ENCODE measurements at places on chromosomes 1 and 21. TPM values are rescaled to one million over a fixed set of nuclear protein-coding genes. Genes with fewer than 3 reads are reported as not detected.

The NBPF4 gene
- total RNA-seq = not detected

The KRTAP11-1 gene
- total RNA-seq = not detected

The SLC45A3 gene
- total RNA-seq = 7.8 TPM

The GMEB1 gene
- 4.2 TPM for total RNA-seq

The DEGS1 gene
- total RNA-seq = 163 TPM

The MDM4 gene
- total RNA-seq = 6.9 TPM

The IL10RB gene
- total RNA-seq = 94.3 TPM

The MECR gene
- 14.3 TPM for total RNA-seq

DNA sequence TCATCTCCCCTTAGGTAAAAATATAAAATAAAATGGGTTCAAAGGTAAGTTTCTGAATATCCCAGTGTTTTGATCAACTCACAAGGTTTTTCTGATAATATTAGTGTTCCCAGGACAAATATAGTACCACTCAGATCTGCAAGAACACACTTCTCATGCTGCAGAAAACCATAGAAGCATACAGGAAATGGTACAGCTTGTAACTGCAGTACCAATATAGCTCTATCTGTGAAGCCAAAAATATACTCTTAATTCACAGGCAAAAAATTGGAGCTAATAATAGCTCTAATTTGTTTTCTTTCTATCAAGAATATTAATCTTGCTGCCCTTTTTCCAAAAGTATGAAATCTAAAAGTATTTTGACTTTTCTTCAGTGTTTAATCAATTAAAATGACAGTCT, 13.2 kb downstream of the VPS45 start:
- DNase-seq = no peak

DNA sequence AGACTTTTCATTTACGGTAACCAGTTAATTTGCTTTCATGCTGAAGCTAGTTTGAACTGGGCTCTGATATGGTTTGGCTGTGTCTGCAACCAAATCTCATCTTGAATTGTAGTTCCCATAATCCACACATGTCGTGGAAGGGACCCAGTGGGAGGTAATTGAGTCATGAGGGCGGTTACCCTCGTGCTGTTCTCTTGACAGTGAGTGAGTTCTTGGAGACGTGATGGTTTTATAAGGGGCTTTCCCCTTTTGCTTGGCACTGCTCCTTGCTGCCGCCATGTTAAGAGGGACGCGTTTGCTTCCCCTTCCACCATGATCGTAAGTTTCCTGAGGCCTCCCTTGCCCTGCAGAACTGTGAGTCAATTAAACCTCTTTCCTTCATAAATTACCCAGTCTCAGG, 10.3 kb upstream of the FHAD1 start:
- DNase-seq = no peak

GRCh38 chr1:31264790-31265386, 25.2 kb upstream of the NKAIN1 start:
- DNase-seq = no peak

GRCh38 chr1:160429125-160429561, 28.8 kb downstream of the VANGL2 start:
- no peak for DNase-seq

DNA sequence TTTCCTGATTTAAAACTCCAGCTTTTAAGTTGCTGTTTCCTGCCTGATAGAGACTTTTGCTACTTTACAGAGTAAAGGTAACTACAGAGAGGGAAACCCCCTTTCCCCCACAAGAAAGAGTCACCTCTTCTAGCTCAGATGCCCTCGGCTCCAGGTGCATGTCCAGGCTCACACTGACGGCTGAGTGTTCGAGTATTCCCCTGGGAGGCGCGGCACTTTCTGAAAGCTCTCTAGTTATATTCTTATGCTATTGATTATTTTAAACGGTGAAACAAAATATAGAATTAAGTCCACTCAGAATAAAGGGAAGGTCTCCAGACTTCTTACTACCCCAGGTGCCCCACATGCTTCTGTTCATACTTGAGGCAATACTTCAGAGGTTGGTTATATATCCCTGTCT, 160.3 kb upstream of the FMN2 start:
- no peak for DNase-seq

- no peak for DNase-seq
Measured at GRCh38 chr1:187261637-187262036, 432.9 kb downstream of the PLA2G4A start.

- DNase-seq = no peak
Measured at GRCh38 chr1:86641318-86641717, 63.1 kb upstream of the SH3GLB1 start.

DNA sequence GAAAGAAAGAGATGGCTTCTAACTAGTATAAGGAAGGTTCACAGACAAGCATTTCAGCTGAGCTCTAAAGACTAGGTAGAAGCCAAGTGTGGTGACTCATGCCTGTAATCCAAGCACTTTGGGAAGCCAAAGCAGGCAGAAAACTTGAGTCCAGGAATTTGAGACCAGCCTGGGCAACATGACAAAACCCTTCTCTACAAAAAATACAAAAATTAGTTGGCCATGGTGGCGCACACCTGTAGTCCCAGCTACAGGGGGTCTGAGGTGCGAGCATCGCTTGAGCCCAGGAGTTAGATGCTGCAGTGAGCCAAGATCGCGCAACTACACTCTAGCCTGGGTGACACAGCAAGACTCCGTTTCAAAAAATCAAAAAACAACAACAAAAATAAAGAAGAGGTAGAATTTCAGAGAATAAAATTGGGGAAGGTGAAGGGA, 27.8 kb downstream of the FBXO42 start:
- DNase-seq = peak; percentile 91

- DNase-seq = no peak
Measured at GRCh38 chr1:193926956-193927355, 740.5 kb upstream of the B3GALT2 start.

GRCh38 chr21:26766826-26767325, 78.3 kb downstream of the ADAMTS1 start:
- DNase-seq = peak; percentile 21

DNA sequence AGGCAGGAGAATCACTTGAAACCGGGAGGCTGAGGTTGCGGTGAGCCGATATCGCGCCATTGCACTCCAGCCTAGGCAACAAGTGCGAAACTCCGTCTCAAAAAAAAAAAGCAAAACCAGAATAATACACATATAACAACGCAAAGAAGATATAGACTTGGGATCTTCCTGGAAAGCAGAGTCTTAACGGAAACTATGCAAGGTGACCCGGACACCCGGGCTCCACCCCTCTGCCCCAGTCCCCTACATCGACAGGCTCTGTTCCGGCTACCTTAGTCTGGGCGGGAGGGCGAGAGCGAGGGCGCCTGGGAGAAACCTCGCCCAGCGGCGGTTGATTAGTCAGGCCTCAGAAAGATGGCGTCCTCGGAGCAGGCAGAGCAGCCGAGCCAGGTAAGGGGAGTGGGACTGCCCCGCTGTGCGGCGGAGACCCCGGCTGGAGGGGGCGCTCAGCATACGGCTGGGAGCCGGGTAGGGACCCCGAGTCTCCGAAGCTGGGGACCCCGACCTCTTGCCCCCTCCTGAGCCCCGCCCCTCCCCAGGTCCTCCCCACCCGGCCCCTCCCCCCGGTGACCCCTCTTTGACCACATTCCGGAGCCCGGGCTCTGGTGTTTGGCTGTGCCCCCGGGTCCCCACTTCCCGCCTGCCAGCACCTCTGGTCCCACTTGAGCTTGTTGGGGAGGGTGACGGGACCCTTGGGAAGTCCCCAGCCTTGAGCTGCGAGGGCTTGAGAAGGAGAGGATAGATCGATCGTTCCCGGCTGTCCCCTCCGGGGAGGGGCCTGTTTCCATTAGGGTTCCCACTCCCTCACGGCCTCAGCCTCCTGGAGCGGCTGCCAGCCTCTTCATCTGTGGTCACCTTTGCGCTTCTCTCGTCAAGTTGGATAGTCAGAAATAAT, at the start of gene PEX14:
Gene PEX14 (plus strand): TSS at position 338 of the 895 bp plus-strand sequence. CDS start 17 bp downstream, at position 355.
- peak; percentile 90 for DNase-seq

DNA sequence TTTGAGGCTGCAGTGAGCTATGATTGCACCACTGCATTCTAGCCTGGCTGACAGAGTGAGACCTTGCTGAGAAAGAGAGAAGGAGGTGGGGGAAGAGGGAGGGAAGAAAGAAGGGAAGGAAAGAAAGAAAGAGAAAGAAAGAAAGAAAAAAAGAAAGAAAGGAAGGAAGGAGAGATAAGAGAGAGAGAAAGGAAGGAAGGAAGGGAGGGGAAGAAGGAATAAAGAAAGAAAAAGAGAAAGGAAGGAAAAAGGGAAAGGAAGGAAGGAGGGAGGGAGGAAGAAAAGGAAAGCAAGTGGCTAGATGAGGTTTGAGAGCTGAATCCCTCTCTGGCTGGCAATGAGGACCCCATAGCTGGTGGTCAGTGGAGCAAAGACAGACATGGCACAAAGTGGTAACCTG, 20.4 kb downstream of the MT1HL1 start:
- DNase-seq = no peak

DNA sequence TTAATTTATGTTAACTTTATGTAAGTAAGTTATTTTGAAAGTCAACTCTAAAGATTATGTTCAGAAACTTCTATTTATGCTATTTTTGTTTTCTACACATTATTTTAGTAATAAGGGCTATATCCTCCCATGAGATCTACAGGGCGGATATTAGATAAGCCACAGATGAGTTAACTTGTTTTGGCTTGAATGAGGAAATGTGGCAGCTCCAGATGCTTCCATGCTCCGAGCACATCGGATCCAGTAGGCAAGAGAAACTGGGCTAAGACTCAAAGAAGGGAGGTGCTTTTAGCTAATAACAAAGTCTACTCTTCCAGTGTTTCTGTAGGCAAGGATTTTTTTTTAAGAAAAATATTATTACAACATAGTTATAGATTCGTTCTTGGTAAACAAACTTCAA, 20.0 kb upstream of the LAMC1 start:
- DNase-seq = no peak

- no peak for DNase-seq
Measured at GRCh38 chr1:82445827-82446226, 645.1 kb downstream of the ADGRL2 start.

- DNase-seq = no peak
Measured at GRCh38 chr1:213519098-213519497, 468.1 kb downstream of the RPS6KC1 start.

- DNase-seq = no peak
Measured at GRCh38 chr1:12544992-12545391, 73.0 kb downstream of the DHRS3 start.

- no peak for DNase-seq
Measured at GRCh38 chr1:175637911-175638310, 105.5 kb downstream of the TNR start.

- no peak for DNase-seq
Measured at GRCh38 chr1:182275271-182275670, 116.3 kb downstream of the GLUL start.

GRCh38 chr1:7026169-7026568, 240.9 kb downstream of the CAMTA1 start:
- DNase-seq = peak; percentile 55

- no peak for DNase-seq
Measured at GRCh38 chr1:165454091-165454610, 9.2 kb upstream of the RXRG start.
